M059J (cell line): ENCODE measurements at places on chromosomes 1 and 21. TPM values are rescaled to one million over a fixed set of nuclear protein-coding genes. Genes with fewer than 3 reads are reported as not detected.
A peak's percentile ranks its signal among the peaks of the same experiment; 100 is the strongest.

DNA sequence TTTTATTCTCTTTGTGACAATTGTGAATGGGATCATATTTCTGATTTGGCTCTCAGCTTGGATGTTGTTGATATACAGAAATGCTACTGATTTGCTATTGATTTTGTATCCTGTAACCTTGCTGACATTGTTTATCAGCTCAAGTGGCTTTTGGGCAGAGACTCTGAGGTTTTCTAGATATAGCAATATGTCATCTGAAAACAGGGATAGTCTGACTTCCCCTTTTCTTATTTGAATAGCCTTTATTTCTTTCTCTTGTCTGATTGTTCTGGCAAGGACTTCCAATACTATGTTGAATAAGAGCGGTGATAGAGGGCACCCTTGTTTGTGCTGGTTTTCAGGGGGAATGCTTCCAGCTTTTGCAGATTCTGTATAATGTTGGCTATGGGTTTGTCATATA lies 150.8 kb downstream of the FASLG start:
- DNase-seq: no peak

GRCh38 chr1:232901255-232901654 lies 49.2 kb upstream of the NTPCR start:
- no peak for DNase-seq

DNA sequence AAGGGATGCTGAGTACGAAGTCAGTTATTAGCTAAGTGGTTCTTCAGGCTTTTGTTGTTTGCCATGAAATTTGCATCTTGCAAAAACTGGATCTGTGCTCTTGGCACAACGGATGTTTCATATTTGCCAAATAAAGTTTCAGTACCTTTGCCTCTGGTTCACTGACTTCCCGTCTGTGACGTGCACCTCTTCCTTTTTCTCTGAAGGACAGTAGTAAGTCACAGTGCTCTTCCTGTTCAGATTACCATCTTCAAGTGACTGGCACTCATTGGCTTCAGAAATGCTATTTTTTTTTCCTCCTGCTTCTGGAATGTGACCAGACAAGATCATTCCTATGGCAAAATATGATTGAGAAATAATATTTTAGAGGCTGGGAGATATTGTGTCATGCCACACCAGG lies 75.9 kb upstream of the GREM2 start:
- no peak for DNase-seq

DNA sequence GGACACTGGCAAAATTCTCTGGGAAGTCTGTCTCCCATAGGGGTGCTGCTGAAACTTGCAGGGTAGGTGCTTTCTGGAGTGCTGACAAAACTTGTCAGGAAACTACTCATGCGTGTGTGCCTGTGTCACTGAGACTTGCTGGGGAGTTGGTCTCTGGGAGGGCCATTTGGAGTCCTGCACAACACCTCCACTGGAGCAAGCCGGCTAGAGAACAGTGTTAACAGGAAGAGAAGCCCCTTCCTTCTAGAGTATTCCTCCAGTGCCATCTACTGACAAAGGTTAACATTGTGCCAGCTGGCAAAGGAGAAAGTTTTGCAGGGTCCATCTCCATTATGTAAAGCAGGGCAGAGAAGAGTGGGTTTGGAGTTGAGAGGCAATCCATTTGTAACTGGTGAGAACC lies 30.0 kb downstream of the ZMYM4 start:
- peak; percentile 49 for DNase-seq

DNA sequence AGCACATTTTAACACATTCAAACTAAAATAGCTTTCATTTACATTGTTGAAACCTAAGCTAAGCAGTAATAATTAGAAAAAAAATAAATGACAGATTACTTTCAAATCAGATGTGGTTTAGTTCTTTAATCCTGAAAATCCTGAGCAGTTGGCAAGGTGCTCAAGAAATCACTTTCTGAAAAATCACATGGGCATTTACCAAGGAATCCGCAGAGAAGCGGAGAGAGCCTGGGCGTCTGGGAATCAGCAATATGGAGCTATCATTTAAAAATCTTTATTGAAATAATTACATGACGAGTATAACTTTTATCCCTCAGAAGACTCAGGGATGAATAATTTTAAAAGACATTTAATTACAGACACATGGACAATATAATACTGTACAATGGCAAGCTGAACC lies 30.2 kb downstream of the GRIK1 start:
- DNase-seq: no peak

DNA sequence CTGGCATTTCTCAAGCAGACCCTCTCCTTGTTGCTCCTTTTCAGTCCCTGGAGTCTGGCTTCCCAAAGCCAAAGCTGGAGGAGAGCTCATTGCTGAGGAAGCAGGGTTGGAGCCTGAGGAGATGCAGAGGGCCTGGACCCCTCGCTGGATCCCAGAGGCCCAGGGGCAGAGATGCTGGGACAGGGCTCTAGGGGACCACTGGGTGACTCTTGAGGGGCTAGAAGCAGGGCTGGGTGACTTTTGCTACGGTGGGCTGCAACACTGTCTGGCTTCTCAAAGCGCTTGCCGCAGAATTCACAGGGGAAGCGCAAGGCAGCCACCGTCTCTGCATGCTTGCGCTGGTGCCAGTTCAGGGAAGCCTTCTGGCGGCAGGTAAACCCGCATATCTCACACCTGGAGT lies 8.8 kb downstream of the ZNF692 start:
- DNase-seq: no peak

The S100A9 gene
- total RNA-seq: 0.22 TPM in 1 of 2 replicates, not detected in the other

The KCNQ4 gene
- 0.05 TPM in 1 of 2 replicates, not detected in the other for total RNA-seq

The NBPF12 gene
- total RNA-seq: 1.7 and 4.4 TPM in 2 replicates

The ACOT11 gene
- total RNA-seq: 0.64 and 0.66 TPM in 2 replicates

The MGST3 gene
- total RNA-seq: 89.6 and 99.6 TPM in 2 replicates
